Glutamatergic neuron (in vitro differentiated cells): ENCODE measurements at places on chromosomes 7 and 10. TPM values are rescaled to one million over a fixed set of nuclear protein-coding genes. Genes with fewer than 3 reads are reported as not detected.

DNA sequence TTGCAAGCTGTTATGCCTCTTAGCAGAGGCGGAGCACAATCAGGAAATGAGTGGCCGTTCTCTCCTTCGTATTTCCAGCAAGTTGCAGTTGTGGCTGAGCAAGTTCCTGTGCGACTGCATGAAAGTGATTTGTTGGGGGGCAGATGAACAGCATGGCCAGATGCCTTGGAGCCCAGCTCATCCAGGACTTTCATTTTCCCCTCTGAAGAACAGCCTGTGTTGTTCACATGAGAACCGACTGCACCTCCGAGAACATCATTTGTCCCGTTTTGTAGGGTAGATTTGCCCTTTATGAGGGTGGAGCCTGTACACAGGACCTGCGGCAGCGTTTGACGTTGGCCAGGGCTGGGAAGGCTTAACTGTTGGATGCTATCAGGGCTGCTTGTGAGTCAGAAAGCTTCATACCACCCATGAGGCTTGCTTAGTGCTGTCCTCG, 4.4 kb downstream of the BAG3 start:
- peak overlapping the region; percentile 17 for H3K4me3 ChIP-seq
- DNase-seq, result no peak
- H3K4me1 ChIP-seq, result peaks cover 36% of the 10 kb centered on the region

- H3K36me3 ChIP-seq, result no peaks in the 10 kb centered on the region
- no peaks in the 10 kb centered on the region for H3K27me3 ChIP-seq
- no peaks in the 10 kb centered on the region for H3K4me1 ChIP-seq
- no peak overlapping the region for H3K27ac ChIP-seq
- H3K4me3 ChIP-seq, result no peak overlapping the region
Measured at GRCh38 chr7:115410434-115410820, 488.5 kb downstream of the MDFIC start.

- no peaks in the 10 kb centered on the region for H3K36me3 ChIP-seq
- H3K27me3 ChIP-seq, result peaks cover 5% of the 10 kb centered on the region
- H3K27ac ChIP-seq, result peak overlapping the region; percentile 30
- H3K4me1 ChIP-seq, result peaks cover 21% of the 10 kb centered on the region
- peak overlapping the region; percentile 88 for H3K4me3 ChIP-seq
Measured at GRCh38 chr10:11019724-11020547, 2.3 kb downstream of the CELF2 start.

- DNase-seq, result no peak
- no peak overlapping the region for H3K4me3 ChIP-seq
- no peak overlapping the region for H3K27ac ChIP-seq
- H3K4me1 ChIP-seq, result no peaks in the 10 kb centered on the region
Measured at GRCh38 chr10:87579563-87579962, 74.9 kb downstream of the MINPP1 start.

DNA sequence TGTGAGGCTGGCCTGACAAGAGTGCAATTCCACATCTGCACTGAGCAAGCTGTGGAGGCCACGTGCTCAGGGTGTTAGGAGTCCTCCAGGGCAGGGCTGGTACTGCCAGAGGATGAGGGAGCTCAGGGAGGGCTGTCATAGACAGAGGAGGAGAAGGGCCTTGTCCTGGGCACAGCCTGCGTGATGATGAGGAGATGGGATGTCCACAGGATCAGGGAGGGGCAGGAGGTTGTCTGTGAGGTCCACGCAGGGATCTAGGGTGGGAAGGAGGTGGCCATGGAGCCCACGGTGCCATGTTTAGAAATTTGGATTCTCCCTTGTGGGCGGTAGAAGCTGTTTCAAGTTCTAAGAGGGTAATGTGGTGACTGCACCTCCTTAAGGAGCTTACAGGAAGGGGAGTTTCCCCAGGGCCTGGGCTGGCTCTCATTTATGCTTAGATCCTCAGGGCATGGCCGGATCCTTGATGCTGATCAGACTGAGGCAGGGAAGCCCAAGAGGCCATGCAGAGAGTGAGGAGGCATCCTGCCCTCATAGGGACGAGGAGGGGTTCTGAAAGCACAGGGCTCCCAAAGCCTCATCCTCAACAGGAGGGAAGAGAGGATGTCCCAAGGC, 30.3 kb downstream of the CHAT start:
- H3K4me3 ChIP-seq, result no peak overlapping the region
- H3K27me3 ChIP-seq, result peaks cover 4% of the 10 kb centered on the region
- no peak for DNase-seq

DNA sequence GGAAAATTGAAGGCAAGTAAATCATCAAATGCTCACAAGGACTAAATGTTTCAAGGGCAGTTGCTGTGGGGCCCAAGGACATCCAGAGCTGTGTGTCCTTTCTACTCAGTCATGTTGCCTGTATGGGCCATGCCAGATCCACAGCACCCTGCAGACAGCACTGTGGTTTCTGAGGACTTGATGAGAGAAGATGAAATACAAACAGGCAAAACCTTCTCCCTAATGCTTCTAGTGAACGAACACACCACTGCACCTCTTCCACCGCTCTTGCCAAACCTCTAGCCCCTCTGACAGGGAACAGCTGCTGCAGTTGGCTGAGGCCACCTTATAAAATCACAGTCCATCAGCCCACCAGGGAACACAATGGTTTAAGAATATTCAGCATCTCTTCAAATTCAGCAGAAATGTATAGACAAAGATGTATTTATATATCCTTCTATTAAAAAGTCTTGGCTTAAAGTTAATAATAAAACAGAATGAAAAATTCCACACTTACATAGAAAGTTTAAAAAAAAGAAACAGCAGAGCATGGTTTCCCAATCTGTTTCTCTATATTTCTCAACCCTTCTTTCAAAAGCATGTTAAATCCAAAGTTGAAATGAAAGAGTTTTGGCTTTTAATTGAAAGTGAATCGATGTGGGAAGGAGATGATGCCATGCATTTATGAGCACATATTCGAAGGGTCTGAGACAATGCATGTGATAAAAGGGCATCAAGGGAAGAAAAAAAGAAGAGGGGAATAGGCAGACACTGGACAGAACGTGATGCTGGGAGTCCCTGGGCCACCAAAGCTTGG, 14.0 kb downstream of the CYP3A7 start:
- DNase-seq, result no peak
- no peaks in the 10 kb centered on the region for H3K27me3 ChIP-seq
- no peaks in the 10 kb centered on the region for H3K4me1 ChIP-seq
- no peaks in the 10 kb centered on the region for H3K36me3 ChIP-seq
- no peak overlapping the region for H3K4me3 ChIP-seq
- H3K27ac ChIP-seq, result no peak overlapping the region

DNA sequence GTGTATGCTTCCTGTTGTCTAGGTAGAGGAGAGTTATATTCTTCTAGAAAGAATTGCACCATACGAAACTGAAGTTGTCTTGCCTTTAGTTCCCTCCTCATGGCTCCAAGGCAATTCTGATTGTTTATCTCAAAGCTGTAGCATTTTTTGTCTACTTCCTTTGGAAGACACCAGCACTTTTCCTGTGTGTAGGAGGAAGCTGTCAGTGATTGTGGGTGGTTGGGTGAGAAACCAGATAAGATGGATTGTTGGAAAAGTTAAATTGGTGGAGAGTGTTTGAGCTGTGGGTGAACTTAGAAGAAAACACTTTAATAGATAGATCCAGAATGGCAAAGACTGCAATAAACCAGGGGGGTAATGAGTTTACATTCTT, 12.1 kb upstream of the CSTF2T start:
- no peak overlapping the region for H3K4me3 ChIP-seq
- H3K27me3 ChIP-seq, result peaks cover 2% of the 10 kb centered on the region
- DNase-seq, result no peak
- H3K4me1 ChIP-seq, result peaks cover 3% of the 10 kb centered on the region
- no peaks in the 10 kb centered on the region for H3K36me3 ChIP-seq

GRCh38 chr10:93742633-93743349, 14.9 kb upstream of the LGI1 start:
- no peak for DNase-seq
- H3K4me3 ChIP-seq, result no peak overlapping the region
- peaks cover 4% of the 10 kb centered on the region for H3K36me3 ChIP-seq
- peaks cover 3% of the 10 kb centered on the region for H3K4me1 ChIP-seq

GRCh38 chr7:117051808-117052207, 98.5 kb downstream of the ST7 start:
- H3K27ac ChIP-seq, result no peak overlapping the region
- H3K4me3 ChIP-seq, result peak overlapping the region; percentile 44
- H3K27me3 ChIP-seq, result peaks cover 2% of the 10 kb centered on the region
- peaks cover 20% of the 10 kb centered on the region for H3K4me1 ChIP-seq
- no peaks in the 10 kb centered on the region for H3K36me3 ChIP-seq

DNA sequence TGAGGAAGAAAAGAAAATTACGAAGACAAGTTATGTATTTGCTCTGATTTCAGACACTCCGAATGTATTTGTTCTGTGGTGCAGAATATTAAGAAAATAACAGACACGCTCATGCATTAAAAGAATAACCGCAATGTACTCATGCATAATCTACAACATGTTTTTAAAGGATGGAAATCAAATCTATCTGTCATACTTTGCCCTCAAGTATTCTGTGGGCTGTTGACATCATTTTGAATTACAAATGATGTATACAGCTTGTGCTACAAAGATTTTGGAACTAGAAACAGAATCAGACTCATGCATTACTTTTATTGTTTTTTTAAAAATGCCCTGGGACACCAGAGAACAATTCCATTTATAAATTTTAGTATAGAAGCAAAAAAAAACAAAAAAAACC, 69.9 kb downstream of the APBB1IP start:
- DNase-seq, result no peak
- H3K27me3 ChIP-seq, result peaks cover 4% of the 10 kb centered on the region
- H3K36me3 ChIP-seq, result peaks cover 2% of the 10 kb centered on the region
- H3K4me1 ChIP-seq, result no peaks in the 10 kb centered on the region

DNA sequence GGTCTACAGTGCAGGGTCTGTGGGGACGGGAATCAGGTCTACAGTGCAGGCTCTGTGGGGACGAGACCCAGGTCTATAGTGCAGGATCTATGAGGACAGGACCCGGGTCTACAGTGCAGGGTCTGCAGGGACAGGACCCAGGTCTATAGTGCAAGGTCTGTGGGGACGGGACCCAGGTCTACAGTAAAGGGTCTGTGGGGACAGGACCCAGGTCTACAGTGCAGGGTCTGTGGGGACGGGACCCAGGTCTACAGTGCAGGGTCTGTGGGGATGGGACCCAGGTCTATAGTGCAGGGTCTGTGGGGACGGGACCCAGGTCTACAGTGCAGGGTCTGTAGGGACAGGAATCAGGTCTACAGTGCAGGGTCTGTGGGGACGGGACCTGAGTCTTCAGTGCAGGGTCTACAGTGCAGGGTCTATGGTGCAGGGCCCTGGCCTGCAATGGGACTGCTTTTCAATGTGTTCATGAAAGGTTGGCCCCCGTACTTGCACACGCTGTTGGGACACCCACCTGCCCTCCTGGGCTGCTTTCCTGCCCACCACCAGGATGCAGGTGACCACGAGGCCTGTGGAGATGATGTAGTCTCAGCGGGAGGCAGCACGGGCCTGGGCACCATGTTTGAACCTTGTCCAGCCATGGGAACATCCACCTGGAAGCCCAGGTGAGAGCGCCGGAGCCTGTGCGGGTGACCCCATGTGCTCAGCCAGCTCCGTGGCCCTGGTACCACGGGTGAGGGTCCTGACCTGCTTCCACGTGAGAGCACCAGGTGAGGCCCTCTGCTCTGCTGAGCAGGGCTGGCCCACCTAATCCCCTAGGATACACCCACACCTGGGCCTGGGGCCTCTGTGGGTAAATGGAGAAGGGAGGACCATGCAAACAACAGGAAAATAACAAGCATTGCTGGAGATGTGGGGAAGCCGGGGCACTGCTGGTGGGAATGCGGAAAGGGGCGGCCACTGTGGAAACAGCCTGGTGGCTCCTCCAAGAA, 91.4 kb upstream of the DIP2C start:
- H3K4me1 ChIP-seq, result no peaks in the 10 kb centered on the region
- peaks cover 7% of the 10 kb centered on the region for H3K27me3 ChIP-seq
- no peaks in the 10 kb centered on the region for H3K36me3 ChIP-seq
- DNase-seq, result no peak
- H3K27ac ChIP-seq, result no peak overlapping the region
- H3K4me3 ChIP-seq, result no peak overlapping the region

ANKRD30A gene
- not detected for total RNA-seq

STEAP1 gene
- total RNA-seq, result not detected

AKR1C4 gene
- total RNA-seq, result not detected

WNT2 gene
- not detected for total RNA-seq
